Activated naive CD4-positive, alpha-beta T cell treated with anti-CD3 and anti-CD28 coated beads for 36 hours (primary cell): ENCODE measurements at places on chromosomes 1 and 21.

DNA sequence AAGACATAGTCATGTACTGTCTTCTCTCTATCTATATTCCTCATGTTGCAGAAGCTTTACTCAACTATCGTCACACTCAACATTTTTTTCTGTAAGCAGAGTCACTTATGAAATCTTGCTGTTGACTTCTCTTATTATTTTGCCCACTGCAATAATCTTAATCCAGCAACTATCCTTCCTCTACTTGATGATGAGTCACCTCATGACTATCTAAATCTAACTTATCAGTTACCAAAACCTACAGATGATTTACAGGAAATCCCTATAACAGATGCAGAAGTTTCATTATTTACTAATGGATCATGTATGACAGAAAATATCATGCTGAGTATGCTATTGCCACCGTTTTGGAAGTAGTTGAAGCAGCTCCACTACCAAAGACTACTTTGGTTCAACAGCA is 378.9 kb downstream of the DUSP10 start:
- DNase-seq, result no peak

DNA sequence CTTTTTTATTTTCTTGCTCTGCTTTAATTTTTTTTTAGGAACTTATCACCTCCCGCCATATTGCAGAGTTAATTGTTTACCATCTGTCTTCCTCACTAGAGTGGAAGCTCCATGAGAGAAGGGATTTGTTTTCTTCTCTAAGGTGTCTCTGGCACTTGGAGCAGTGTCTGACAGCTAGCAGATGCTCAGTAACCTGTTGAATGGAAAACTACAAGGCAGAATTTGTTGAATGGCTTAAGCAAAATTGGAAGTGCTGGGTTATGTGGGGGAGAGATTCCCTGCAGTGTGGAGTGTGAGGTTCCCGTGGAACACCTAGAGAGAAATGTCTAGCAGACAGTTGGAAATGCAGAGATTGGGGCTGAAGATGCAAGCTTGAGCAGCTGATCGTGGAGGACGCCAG is 59.5 kb upstream of the PARP1 start:
- no peak for DNase-seq

DNA sequence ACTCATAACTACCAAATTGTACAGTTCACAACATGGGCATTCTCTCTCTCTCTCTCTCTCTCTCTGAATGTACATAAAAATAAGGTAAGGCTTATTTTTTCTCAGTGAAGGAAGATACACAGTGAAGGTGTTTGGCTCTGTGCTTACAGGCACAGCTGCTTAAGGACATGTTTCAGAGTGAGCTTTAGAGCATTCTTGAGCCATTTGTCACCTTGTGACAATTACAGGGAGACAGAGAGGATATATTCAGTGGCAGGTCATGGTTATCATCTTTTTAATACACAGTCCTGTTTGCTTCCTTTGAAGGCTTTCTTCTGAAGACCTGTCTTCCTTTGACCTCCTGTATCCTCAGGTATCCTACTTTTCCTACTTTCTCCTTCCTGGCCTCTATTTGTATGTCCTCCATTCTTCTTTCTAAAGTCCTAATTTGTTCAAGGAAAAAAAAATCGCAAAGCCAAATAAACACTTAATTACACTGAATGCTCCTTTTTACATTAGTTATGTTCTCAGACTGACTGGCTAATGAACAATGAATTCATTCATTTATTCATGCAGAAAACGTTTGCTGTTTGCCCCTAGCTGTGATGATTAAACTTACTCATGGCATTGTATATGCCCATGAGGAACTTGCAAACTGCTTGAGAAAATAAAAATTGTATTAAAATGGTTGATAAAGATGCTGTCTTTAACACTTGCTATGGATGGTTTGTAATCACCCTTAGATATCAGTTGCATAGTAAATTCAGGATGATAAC is 33.4 kb downstream of the HSD17B7 start:
- no peak for DNase-seq

GRCh38 chr1:201859424-201859823 is 29.3 kb upstream of the SHISA4 start:
- no peak for DNase-seq

GRCh38 chr1:89022167-89022959 is at the start of gene GBP3:
TSS of gene GBP3 (minus strand) at chr1:89022866. CDS start at chr1:89020721, 2,145 bp downstream.
- no peak for DNase-seq

- DNase-seq, result no peak
Observed at GRCh38 chr1:152646656-152647055, 16.5 kb upstream of the LCE2D start.

- DNase-seq, result no peak
Observed at GRCh38 chr1:241460098-241460873, 59.3 kb downstream of the FH start.

- DNase-seq, result no peak
Observed at GRCh38 chr1:111302374-111302773, 11.7 kb downstream of the CHIA start.

DNA sequence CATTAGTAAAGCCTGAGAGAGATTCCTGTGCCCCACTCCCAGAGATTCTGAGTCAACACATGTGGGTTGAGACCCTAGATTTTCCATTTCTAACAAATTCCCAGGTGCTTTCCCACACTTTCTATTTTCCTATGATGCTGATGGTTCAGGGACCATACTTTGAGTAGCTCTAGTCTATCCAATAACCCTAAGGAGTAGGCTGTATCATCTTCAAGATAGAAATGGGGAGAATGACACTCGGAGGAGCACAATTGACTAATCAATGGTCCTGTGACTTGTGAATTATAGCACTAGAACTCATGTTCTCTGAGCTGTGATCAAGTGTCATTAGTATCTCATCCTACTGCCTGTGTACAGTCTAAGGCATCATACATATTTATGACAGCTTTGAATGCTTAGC is 232.9 kb upstream of the B3GALT2 start:
- no peak for DNase-seq

DNA sequence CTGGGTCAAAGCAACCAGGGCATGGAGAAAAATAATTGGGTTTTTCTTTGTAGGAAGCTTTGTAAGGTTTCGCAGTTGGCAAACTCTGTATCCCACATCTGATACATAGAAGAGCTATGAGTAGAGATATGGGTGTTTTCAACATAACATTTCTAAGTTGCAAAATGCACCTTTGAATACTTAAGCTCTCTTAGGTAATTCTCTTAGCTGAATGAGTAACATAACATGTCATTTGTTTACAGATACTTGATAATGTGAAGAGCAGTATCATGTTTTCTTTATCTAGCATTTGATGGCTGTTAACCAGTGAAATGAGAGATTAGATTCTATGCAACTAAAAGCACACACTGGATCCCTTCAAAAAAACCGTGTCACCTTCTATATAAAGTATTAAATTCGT is 21.6 kb downstream of the RAVER2 start:
- DNase-seq, result no peak

- DNase-seq, result no peak
Observed at GRCh38 chr1:22518379-22518778, 44.9 kb upstream of the EPHA8 start.

DNA sequence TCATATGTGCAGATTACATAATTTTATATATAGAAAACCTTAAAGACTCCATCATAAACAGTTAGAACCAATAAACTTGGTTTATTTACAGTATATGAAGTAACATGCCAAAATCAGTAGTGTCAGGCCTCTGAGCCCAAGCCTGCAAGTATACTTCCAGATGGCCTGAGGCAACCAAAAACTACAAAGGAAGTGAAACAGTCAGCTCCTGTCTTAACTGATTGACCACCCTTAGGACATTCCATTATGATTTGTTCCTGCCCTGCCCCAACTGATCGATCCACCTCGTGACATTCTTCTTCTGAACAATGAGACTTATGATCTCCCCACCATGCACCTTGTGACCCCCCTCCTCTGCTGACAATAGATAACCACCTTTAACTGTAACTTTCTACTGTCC is 630.3 kb downstream of the AMY1C start:
- DNase-seq, result no peak

DNA sequence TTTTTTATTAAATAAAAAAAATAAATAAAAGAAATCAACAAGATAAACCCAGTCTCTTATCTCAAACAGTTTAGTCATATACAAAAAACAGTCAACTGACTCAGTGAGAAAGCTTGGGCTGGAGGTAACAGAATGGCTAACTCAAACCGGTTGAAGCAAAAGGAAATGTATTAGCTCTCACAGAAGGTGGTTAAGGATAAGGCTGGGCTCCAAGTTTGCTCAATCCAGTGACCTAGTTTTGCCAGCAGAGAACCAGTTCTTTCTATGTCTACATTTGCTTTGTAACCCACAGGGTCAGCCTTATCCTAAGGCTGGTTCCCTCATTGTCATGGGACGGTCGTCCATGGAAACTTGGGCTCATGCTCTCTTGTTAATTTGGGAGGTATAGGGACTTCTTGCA is 144.5 kb upstream of the L1TD1 start:
- no peak for DNase-seq

GRCh38 chr1:117925981-117926380 is 3.4 kb downstream of the GDAP2 start:
- DNase-seq, result no peak

DNA sequence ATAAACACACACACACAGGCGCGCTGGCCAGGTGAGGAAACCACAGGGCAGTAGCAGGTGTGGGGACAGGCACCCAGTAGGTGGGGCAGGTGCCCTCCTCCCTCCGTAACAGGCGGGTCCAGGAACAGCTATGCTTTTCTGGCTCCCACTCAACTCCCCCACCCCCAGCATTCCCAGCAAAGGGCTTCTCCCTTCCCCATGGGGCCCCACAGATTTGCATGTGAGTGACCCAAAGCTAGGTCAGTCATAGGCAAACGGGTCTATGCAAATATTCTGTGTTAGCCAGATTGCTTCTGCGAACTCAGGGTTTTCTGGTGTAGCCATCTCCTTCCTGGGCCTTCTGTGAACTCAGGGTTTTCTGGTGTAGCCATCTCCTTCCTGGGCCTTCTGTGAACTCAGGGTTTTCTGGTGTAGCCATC is 114.2 kb downstream of the SIK1 start:
- DNase-seq, result no peak

DNA sequence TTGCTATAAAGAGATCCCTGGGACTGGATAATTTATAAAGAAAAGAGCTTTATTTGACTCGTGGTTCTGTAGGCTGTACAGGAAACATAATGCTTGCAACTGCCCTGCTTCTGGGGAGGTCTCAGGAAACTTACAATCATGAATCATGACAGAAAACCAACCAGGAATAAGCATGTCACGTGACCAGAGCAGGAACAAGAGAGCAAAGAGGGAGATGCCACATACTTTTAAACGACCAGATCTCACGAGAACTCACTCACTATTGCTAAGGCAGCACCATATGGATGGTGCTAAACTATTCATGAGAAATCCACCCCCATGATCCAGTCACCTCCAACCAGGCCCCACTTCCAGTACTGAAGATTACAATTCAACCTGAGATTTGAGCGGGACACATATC is 49.8 kb upstream of the RCC1 start:
- DNase-seq, result peak; percentile 54

DNA sequence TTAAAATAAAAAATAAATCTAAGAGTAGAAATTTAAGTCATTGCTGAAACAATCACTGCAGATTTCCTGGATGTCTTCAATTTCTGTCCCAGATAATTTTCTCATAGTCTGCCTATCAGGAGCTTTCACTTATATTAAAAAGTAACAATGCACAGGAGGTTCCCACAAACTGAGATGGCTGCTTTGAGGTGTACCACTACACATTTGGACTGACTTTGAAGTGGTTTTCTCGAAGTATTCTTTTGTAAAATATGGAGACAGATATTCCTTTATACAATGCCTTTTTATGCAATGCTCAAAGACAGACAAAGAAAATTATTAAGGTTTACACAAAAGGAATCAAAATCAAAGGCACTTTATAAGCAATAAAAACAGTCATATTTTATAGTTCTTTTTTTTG is 24.5 kb downstream of the TOR1AIP2 start:
- no peak for DNase-seq

GRCh38 chr1:151715726-151716404 is 738 bp downstream of the CELF3 start:
- no peak for DNase-seq

DNA sequence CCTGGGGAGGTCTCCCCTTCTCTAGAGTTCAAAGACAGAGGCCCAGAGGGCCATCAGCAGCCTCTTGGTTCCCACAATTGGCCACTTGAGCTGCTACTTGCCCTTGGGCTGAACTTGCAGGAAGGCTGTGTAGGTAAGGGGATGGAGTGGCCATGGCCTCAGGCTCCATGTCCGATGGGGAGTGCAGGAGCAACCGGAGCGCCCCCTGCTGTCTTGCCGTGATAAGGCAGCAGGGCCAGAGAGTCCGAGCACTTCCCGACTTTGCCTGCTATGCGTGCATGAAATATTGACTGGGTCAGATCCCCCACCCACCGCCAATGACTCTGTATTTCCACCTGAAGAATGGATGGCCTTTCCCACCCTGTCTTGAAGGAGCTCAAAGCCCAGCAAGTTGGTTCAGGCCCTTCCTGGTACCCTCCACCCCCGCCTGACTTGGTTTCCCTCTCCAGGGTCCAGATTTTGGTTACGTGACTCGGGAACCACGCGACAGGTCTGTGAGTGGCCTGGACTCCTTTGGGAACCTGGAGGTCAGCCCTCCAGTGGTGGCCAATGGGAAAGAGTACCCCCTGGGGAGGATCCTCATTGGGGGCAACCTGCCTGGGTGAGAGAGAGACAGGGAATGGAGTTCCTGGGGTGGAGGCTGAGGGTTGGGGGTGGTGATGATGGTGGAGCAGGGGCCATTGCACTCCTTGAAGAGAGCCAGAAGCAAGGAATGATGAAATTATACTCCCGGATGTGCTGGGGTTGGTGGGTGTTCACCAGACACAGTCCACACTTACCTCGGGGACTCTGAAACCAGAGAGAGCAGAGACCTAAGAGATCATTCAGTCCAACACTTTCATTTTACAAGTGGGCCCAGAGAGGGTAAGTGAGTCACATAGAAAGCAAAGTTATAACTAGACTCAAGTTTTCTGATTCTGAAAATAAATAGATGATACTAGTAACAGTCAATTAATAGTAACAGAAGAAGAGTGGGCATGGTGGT is 25.6 kb downstream of the PADI3 start:
- DNase-seq, result peak; percentile 53

DNA sequence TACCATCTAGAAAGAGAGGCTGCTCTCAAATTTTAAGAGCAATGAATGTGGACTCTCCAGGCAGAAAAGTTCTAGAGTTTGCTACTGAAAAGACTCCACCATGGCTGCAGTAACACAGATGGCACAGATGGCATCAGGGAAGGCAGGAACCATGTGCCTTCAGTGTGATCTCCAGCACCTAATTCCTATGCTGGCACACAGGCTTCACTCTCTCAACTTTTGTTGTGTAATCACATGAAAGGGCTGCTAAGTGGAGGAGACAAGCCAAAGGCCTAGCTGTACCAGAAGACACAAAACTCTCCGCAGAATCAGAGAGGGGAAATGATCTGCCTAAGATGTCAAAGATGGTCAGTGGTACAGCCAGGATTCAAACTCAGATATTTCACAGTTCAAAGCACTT is 31.1 kb downstream of the ERI3 start:
- DNase-seq, result no peak

DNA sequence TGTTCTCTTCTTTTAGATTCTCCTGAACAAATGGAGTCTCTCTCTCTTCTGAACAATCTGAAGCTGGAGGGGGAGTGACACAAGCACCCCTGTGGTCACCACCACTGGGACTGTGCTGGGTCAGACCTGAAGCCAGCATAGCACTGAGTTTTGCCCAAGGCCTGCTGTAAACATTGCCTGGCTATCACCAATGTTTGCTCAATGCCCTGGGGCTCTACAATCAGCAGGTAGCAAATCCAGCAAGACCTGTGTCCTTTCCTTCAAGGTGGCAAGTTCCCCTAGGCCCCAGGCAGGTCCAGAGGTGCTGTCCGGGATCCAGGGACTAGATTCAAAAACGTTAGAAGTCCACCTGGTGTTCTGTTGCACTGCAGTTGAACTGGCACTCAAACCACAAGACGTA is 282.8 kb upstream of the PROX1 start:
- no peak for DNase-seq
